NCI-H446 (cell line): ENCODE measurements at places on chromosomes 6 and 20.

- no peak for DNase-seq
These were observed 951.6 kb downstream of the TFAP2A start for GRCh38 chr6:9463311-9463710.

GRCh38 chr20:22452442-22453011 is 131.8 kb downstream of the FOXA2 start:
- DNase-seq = no peak

DNA sequence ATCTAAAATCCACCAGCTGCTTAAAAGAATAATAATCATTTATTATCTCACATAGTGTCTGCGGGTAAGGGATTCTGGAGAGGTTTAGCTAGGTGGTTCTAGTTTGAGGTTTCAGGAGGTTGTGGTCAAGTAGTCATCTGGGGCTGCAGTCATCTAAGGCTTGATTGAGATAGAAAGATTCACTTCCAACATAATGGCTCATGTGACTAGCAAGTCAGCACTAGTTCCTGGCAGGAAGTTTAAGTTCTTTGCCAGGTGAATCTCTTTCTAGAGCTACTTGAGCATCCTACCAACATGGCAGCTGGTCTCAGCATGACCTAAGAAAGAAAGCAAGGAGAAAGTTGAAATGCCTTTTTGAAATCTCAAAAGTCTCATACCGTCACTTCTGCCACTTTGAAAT is 128.8 kb downstream of the EDN1 start:
- DNase-seq = no peak

DNA sequence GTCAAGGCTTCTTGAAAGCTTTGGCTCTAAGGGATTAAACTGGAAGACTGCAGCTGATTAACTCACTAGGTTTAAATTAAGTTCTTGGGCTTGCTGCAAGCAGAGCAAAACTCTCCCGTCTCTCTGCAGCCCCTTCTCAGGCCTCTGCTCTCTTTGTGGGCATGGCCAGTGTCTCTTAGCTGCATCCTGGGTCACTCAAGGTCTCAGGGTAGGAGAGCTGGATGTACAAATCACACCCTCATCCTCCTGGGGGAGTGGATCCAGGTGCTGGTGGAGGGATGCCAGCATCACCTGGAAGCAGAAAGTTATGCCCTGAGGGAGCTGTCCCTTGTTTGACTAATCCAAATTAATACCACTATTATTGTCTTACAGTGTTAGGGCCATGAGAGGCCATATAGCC is 35.8 kb downstream of the GCM1 start:
- no peak for DNase-seq

- no peak for DNase-seq
These were observed 278.8 kb upstream of the RUNX2 start for GRCh38 chr6:45049188-45049843.

GRCh38 chr20:64038224-64038564 is 2.2 kb downstream of the C20orf204 start:
- no peak for DNase-seq

DNA sequence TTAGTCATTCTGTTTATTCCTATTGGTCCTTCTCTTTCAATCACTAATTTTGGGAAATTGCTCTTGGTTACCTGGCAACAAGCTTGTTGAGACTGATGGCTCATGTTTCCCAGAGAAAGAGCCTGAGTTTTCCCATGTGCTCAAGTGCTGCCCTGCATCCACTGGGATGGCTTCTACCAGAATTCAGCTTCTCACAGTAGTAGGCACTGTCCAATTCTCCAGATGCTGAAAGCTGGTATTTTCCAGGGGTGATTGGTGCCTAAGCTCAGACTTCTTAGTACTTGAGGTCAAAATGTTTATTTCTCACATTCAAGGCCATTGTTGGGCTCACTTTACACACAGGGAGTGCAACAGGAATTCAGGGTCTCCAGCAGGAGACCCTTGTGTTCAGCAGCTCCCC is 29.1 kb upstream of the SLC2A12 start:
- no peak for DNase-seq

DNA sequence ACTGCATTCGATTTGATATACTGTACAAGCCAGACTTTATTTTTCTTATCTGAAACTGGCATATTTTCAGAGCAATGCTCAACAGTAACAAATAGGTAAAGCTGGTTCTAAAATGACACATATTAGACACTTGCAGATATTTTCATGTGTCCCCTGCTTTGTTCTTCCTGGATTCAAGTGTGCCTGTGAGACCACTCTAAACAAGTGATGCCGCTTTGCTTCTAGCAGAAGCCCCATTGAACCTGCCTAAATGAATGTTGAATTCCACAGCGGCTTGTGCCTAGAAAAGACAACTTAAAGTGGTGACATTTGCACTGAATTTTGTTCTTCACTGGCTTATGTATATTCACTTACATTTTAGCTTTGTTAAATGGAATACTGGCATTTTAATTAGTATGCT is 115.7 kb downstream of the AKAP7 start:
- no peak for DNase-seq

- no peak for DNase-seq
These were observed 120.2 kb downstream of the TINAG start for GRCh38 chr6:54428431-54428830.

DNA sequence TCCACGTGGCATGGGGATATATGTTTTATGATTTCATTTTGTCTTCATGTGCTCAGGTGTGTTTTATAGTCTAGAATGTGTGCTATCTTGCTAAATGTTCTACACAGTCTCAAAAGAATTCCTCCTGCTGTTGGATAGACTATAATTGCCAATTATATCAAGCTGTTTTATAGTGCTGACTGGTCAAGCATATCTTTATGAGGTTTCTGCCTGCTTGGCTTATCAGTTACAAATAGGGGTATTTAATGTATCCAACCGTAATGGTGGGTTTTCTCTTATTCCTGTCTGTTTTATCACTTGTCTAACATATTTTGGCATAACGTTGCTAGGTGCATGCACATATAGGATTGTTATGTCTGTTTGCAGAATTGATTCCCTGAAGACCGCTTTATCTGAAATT is 201.3 kb downstream of the EYS start:
- no peak for DNase-seq

GRCh38 chr6:170096191-170096802 is 194.6 kb downstream of the DLL1 start:
- DNase-seq = no peak

- DNase-seq = no peak
These were observed 7.5 kb downstream of the FBXO5 start for GRCh38 chr6:152975204-152975915.

- DNase-seq = no peak
These were observed 4.9 kb downstream of the PREP start for GRCh38 chr6:105397987-105398386.

DNA sequence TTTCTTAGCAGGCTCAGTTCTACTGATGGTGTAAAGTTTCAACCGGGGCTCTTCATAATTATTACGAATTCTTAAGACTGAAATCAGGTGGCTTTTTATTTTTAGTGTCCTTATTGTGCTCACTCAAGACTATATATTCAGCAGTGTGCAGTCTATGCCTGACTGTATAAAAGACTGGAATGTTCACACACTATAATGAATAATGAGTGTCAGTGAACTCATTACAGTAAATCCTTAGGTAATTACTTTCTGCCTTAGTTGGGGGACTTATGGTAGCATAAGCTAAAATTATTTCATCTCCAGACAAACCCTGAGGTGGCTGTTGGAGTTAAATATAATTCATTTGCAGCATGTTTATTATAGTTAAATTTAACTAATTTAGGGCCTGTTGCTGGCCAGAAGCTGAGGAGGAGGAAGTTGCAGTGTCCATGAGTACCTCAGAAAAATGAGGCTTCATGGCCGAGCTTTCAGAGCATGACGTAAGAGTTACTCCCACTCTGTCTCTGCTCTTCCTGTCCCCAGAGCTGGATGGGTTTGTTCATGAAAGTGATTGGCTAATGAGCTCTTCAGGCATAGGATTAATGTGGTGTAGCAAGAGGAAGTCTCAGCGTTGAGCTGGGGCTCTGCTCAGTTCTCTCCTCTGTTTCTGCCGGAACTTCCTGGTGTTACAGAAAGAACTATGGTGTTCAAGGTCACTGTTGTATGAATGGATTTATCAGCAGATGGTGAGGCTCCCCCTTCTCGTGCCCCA is 335.7 kb downstream of the NRN1 start:
- no peak for DNase-seq

DNA sequence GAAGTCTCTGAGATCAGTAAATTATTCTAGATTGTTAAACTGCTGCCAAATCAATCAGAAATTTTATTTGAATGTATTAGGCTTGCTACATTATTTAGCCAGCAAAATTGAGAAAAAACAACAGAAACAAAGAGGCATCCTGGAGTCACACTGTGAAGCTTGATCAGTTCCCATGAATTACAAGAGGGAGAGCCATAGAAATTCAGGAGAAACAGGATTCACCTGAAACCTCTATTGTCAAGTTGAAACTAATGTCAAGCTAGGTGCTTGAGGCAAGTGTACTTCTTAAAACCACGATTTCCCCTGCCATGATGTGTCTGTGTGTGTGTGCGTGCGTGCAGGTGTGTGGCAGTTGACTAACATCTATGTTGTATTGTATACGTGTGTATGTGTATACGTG is 439.1 kb upstream of the NOX3 start:
- no peak for DNase-seq

GRCh38 chr20:32536851-32537656 is 48.1 kb downstream of the NOL4L start:
- no peak for DNase-seq

DNA sequence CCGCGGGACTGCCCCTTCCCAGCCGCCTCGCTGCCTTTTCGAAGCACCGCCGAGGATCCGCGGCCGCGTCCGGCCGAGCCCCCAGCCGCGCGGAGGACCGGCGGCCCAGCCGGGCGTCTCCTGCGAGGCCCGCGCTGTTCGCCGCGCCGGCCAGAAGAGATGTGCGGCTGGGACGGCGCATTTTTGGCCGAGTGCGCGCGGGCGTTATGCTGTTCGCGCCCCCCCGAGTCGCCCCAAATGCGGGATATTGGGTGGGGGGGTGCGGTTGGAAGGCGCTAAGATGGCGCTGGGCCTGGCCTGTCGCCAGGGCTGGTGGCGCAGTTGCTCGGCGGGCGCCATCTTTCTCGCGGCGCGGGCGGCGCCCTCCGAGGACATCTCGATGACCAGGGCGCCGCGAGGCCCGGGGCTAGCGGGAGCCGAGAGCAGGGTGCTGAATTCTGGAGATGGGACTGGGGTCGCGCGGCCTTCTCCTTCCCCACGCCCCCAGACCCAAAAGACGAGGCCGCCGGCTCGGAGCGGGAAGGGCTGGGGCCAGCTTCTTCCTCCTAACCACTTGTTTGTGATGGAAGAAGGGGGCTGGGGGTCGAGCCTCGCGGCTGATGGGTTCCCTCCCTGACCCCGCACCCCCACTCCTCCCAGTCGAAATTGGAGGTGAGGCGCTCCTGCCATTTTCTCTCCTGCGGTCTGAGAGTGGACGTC is 1.5 kb downstream of the BICRAL start:
- DNase-seq = peak; percentile 90

GRCh38 chr20:62357681-62358080 is 9.4 kb downstream of the LAMA5 start:
- DNase-seq = no peak

DNA sequence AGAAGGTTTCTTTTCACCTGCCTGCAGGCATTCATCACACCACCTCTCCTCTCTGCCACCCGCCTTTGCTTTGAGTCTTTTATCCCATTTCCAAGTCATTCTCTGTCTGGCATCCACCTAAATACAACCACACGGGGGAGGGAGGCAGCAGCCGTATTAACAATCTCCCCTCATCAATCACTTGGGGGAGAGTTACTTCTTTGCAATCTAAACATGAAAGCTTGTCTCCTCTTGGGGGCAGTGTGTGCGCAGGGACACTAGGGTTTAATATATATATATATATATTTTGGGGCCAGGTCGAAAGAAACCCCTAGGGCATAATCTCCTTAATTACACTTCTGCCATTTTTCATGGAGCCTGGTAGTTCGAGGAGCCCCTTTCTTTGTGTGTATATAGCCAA is 214.5 kb downstream of the TSHZ2 start:
- no peak for DNase-seq

DNA sequence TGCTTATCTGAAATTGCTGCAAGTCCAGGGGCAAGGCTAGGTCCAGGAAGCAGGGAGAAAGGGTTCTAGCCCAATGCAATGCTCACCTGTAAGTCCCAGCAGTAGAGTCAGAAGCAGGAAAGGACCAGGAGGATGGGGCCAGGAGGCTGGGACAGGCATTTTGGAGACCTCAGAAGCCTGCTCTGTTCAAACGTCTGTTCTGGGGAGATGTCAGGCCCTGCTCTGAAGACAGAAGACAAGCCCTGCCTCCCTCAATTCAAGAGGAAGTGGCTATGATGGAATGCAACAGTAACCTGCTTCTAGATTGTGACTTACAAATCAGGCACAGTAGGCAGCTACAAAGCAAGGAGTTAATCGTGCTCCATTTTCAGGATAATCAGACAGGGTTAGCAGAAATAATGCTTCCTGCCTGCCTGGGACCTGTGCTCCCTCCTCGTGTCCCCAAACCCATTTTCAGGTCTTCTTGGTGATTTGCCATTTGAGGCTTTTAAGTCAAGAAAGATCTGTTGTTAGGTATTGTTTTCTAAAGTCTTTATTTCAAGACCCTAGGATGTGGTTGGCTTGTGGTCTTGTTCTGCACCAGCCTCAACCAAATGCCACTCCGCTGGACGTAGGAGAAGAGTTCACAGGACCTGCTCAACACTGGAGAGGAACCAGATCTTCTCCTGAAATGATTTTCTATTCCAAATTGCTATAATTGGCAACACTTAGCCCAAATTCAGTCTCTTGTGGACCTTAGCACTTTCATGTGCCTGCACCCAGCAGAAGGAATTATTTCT is at the start of gene SIRPG:
Gene SIRPG, minus strand, starts transcription at position 224 of the 779 bp plus-strand sequence. Its CDS starts 65 bp downstream, at position 159.
- DNase-seq = no peak

GRCh38 chr6:90701146-90701781 is 114.4 kb upstream of the MAP3K7 start:
- DNase-seq = no peak
